Activated CD4-positive, alpha-beta T cell treated with anti-CD3 and anti-CD28 coated beads for 36 hours (primary cell): ENCODE measurements at places on chromosomes 16 and 17. TPM values are rescaled to one million over a fixed set of nuclear protein-coding genes. Genes with fewer than 3 reads are reported as not detected.
A peak's percentile ranks its signal among the peaks of the same experiment; 100 is the strongest.

Gene SNAI3
- total RNA-seq = 3.6 TPM

- no peak for DNase-seq
These were observed 1.2 kb upstream of the NARF start for GRCh38 chr17:82457073-82457928.

GRCh38 chr17:76492123-76492988 is 8.9 kb downstream of the RHBDF2 start:
- DNase-seq = peak; percentile 52

- DNase-seq = peak; percentile 59
These were observed 141.4 kb downstream of the SOCS1 start for GRCh38 chr16:11114366-11115164.

DNA sequence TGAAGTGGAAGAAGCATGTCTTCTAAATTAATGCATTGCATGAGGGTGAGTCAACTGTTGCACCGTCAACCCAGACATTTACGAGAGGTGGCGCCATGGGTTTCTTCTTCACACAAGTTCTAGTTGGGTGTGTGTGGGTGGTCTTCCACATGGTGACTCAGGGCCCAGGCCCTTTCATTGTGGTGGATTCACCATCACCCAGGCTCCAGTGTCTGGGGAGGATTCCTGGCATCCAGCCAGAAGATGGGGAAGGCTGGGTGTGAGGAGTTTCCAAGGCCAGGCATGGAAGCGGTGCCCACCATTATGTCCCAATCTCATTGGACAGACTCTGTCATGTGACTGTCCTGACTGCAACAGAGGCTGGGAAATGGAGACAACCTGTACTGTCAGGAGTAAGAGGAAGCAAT is 21.4 kb upstream of the JPH3 start:
- DNase-seq = peak; percentile 39

DNA sequence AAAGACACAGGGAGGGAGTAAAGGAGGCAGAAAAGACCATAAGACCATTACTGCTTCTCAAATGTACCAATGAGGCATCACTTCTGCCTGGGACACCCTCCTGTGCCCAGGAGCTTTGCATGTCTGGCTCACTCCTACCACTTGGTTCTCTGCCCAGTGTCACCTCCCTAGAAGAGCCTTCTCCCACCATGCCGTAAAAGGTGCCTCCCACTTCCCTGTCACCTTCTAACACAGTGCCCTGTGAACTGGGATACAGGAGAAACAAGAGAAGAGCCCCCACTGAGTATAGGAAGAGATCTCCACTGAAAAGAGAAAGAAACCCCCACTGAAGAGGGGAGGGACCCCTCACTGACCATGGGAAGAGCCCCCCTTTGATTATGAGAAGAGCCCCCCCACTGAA is 484.7 kb downstream of the SOX9 start:
- no peak for DNase-seq
